ENCODE measurements at places on chromosomes 4 and X. TPM values are rescaled to one million over a fixed set of nuclear protein-coding genes. Genes with fewer than 3 reads are reported as not detected.
A peak's percentile ranks its signal among the peaks of the same experiment; 100 is the strongest.

DNA sequence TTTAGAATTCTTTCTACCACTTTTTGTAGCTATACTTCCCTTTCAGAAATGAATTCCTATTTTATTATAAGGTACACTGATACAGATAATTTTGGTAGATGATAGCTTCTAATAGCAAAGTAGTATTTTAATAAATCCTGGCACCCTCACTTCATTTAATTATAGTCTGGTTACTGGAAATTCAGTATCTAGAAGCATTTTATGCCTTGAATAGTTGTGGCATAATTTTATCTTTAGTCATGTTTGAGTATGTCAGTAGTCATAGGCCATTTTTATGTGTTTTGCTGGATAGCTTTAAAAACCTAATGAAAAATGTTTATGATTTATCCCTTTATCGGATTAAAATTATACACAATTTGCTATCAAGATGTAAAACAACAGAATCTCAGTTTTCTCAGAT is 92.3 kb downstream of the DIAPH2 start:
- H3K4me1 ChIP-seq = no peaks in the 10 kb centered on the region
- no peak for DNase-seq
- no peaks in the 10 kb centered on the region for H3K27me3 ChIP-seq
- no peaks in the 10 kb centered on the region for H3K36me3 ChIP-seq

DNA sequence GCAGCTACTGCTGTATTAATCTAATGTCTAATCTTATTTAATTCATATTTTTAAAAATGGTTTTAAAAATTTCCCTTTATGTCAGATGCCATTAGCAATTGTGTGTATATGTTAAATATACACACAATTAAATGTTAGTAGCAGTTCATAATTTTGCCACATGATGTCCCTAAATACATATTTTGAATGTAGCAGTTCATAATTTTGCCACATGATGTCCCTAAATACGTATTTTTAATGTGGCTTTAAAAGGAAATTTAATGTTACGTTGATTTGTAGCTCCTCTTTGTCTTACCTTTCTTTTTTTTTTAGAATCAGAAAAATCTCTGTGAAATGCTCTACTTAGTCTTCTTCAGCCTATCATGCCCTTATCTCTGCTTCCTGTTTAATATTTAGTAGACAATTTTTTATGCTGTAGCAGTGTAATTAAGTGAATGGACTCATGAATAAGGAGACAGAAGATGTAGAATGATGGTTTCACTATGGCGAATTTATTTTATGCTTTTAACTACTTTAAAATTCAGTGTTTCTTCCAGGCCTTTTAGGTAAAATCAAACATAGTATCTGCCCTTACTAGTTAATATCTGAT is 26.1 kb downstream of the RBM46 start:
- no peaks in the 10 kb centered on the region for H3K4me1 ChIP-seq
- no peak for DNase-seq
- no peak overlapping the region for H3K4me3 ChIP-seq
- H3K27ac ChIP-seq = no peak overlapping the region
- H3K36me3 ChIP-seq = no peaks in the 10 kb centered on the region

- peaks cover 10% of the 10 kb centered on the region for H3K4me1 ChIP-seq
- no peak overlapping the region for H3K27ac ChIP-seq
- peaks cover 8% of the 10 kb centered on the region for H3K27me3 ChIP-seq
These were observed 40.8 kb downstream of the FGFRL1 start for GRCh38 chr4:1052231-1052671.

- H3K27ac ChIP-seq = no peak overlapping the region
- no peak overlapping the region for H3K4me3 ChIP-seq
- DNase-seq = no peak
- H3K27me3 ChIP-seq = no peaks in the 10 kb centered on the region
- H3K36me3 ChIP-seq = peaks cover 20% of the 10 kb centered on the region
- peaks cover 39% of the 10 kb centered on the region for H3K4me1 ChIP-seq
These were observed 24.9 kb downstream of the CD99L2 start for GRCh38 chrX:150873616-150874015.

DNA sequence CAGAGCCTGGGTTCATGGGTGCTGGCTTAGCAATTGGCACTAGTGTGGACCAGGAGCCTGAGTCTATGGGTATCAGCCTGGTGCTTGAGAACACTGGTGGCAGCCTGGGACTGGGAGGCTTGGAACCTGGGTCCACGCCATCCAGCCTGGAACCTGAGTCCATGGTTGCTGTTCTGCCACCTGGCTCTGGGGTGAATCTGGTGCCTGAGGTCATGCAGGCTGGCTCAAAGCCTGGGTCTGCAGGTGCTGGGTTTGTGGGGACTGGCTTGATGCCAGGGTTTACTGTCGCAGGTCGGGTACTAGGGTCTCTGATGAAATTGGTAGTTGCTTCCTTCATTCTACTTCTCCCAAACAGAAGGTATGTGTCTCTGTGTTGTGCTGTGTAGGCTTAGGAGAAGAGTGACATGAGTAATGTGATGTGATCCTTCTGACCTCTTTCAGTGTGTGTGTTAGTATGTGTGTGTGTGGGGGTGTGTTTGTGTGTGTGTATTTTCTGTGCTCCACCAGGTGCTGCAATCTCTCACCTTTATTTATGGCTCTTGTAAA is 517.0 kb upstream of the EPHA5 start:
- no peak overlapping the region for H3K4me3 ChIP-seq
- H3K27me3 ChIP-seq = no peaks in the 10 kb centered on the region
- no peaks in the 10 kb centered on the region for H3K36me3 ChIP-seq
- no peaks in the 10 kb centered on the region for H3K4me1 ChIP-seq

DNA sequence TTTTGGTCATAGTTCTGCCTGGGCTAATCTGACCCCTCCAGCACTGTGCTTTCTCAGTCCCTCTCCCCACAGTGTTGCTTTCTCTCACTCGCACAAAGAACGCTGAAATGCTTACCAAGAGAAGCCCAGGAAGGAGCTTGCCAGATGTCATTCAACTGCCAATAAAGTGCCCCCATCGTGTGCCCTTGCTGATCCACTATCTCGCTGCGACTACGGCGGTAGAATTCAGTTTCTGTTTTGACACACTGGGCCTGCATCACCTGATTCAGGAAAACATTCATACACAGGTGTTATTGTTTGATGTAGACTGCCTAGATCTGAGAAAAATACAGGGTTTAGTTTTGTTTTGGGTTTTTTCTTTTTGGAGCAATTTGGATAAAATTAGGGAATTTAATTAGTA is 121.2 kb downstream of the MANBA start:
- no peaks in the 10 kb centered on the region for H3K27me3 ChIP-seq
- peak overlapping the region; percentile 33 for H3K27ac ChIP-seq
- peaks cover 11% of the 10 kb centered on the region for H3K4me1 ChIP-seq
- H3K4me3 ChIP-seq = peak overlapping the region; percentile 52
- peaks cover 18% of the 10 kb centered on the region for H3K36me3 ChIP-seq

- no peak overlapping the region for H3K27ac ChIP-seq
- H3K4me1 ChIP-seq = no peaks in the 10 kb centered on the region
- H3K27me3 ChIP-seq = no peaks in the 10 kb centered on the region
- no peak overlapping the region for H3K4me3 ChIP-seq
- H3K36me3 ChIP-seq = no peaks in the 10 kb centered on the region
These were observed 88.3 kb downstream of the AMELX start for GRCh38 chrX:11381464-11381863.

- H3K27me3 ChIP-seq = no peaks in the 10 kb centered on the region
- H3K27ac ChIP-seq = no peak overlapping the region
- H3K36me3 ChIP-seq = peaks cover 68% of the 10 kb centered on the region
- peaks cover 25% of the 10 kb centered on the region for H3K4me1 ChIP-seq
These were observed 52.8 kb downstream of the NOP14 start for GRCh38 chr4:2910409-2910808.

GRCh38 chr4:117814277-117815246 is 219.7 kb upstream of the NDST3 start:
- no peaks in the 10 kb centered on the region for H3K27me3 ChIP-seq
- H3K27ac ChIP-seq = no peak overlapping the region
- H3K36me3 ChIP-seq = no peaks in the 10 kb centered on the region
- no peak overlapping the region for H3K4me3 ChIP-seq
- peaks cover 3% of the 10 kb centered on the region for H3K4me1 ChIP-seq

- no peak overlapping the region for H3K4me3 ChIP-seq
- H3K4me1 ChIP-seq = no peaks in the 10 kb centered on the region
- no peak overlapping the region for H3K27ac ChIP-seq
- H3K27me3 ChIP-seq = no peaks in the 10 kb centered on the region
- DNase-seq = no peak
These were observed 83.4 kb downstream of the UCHL1 start for GRCh38 chr4:41339812-41340809.

GRCh38 chrX:68846536-68846935 is 17.7 kb downstream of the EFNB1 start:
- no peaks in the 10 kb centered on the region for H3K27me3 ChIP-seq
- no peaks in the 10 kb centered on the region for H3K36me3 ChIP-seq
- H3K4me1 ChIP-seq = no peaks in the 10 kb centered on the region
- no peak overlapping the region for H3K4me3 ChIP-seq
- DNase-seq = no peak
- no peak overlapping the region for H3K27ac ChIP-seq

- no peaks in the 10 kb centered on the region for H3K27me3 ChIP-seq
- no peaks in the 10 kb centered on the region for H3K4me1 ChIP-seq
- H3K27ac ChIP-seq = no peak overlapping the region
- no peak overlapping the region for H3K4me3 ChIP-seq
- H3K36me3 ChIP-seq = no peaks in the 10 kb centered on the region
- DNase-seq = no peak
These were observed 61.2 kb upstream of the TSPAN7 start for GRCh38 chrX:38500141-38500540.

- no peaks in the 10 kb centered on the region for H3K36me3 ChIP-seq
- no peak for DNase-seq
- peaks cover 6% of the 10 kb centered on the region for H3K4me1 ChIP-seq
- no peak overlapping the region for H3K27ac ChIP-seq
- no peaks in the 10 kb centered on the region for H3K27me3 ChIP-seq
These were observed 210.9 kb downstream of the RTL9 start for GRCh38 chrX:110569506-110569905.

DNA sequence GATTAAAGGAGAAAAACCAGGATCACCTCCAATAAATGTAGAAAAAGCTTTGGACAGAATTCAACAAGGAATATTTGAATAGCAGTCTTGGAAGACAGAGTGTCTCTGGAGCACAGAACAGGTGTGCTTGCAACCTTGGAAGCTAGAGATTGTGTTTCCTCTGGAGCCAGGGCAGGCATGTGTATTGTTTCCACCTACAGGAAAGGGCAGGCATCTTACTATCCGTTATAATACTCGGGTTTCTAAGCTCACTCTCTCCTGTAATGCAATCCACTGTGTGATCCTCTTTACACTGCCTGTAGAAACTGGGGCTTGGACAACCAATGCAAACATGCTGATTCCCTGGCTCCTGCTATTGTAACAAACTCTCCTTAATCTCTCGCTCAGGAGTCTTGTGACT is 14.4 kb downstream of the CCDC110 start:
- H3K36me3 ChIP-seq = no peaks in the 10 kb centered on the region
- no peak for DNase-seq
- H3K4me3 ChIP-seq = no peak overlapping the region
- no peak overlapping the region for H3K27ac ChIP-seq
- H3K4me1 ChIP-seq = no peaks in the 10 kb centered on the region

DNA sequence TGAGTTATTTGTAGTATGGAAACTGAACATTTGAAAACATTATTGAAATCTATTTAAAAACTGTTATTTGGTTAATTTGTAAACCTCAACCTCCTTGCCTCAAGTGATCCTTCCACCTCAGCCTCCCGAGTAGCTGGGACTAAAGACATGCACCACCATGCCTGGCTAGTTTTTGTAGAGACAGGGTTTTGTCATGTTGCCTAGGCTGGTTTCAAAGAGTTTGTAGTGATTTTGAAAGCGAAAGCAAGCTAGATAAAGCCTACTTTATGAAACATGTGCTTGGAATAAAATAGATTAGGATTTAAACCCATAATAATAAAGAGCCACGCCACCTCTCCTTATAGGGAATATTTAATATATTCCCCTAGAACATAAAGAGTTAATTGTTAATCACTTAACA is 23.5 kb downstream of the ARSJ start:
- H3K4me3 ChIP-seq = no peak overlapping the region
- no peak for DNase-seq
- no peaks in the 10 kb centered on the region for H3K36me3 ChIP-seq
- H3K27me3 ChIP-seq = peaks cover 7% of the 10 kb centered on the region
- H3K27ac ChIP-seq = no peak overlapping the region

DNA sequence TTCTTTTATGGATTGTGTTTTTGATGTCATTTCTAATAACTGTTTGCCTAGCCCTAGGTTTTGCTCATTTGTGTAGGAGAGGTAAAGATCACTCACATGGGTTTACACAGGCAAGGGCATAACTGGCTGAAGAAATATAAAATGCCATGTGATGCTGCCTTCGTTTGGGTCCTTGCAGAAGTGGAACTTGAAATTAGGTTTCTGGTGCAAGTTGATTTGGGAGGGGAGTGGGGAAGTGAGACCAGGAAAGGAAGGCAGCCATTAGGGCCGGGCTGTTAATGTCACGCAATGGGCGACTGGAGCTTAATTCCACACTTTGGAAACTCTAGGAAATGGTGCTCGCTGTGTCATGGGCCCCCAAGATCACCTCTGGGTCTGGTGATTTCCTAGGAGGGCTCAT is 14.5 kb downstream of the CLCN4 start:
- no peak overlapping the region for H3K27ac ChIP-seq
- H3K4me3 ChIP-seq = no peak overlapping the region
- peaks cover 22% of the 10 kb centered on the region for H3K4me1 ChIP-seq
- no peaks in the 10 kb centered on the region for H3K36me3 ChIP-seq
- peaks cover 2% of the 10 kb centered on the region for H3K27me3 ChIP-seq
- DNase-seq = no peak

DNA sequence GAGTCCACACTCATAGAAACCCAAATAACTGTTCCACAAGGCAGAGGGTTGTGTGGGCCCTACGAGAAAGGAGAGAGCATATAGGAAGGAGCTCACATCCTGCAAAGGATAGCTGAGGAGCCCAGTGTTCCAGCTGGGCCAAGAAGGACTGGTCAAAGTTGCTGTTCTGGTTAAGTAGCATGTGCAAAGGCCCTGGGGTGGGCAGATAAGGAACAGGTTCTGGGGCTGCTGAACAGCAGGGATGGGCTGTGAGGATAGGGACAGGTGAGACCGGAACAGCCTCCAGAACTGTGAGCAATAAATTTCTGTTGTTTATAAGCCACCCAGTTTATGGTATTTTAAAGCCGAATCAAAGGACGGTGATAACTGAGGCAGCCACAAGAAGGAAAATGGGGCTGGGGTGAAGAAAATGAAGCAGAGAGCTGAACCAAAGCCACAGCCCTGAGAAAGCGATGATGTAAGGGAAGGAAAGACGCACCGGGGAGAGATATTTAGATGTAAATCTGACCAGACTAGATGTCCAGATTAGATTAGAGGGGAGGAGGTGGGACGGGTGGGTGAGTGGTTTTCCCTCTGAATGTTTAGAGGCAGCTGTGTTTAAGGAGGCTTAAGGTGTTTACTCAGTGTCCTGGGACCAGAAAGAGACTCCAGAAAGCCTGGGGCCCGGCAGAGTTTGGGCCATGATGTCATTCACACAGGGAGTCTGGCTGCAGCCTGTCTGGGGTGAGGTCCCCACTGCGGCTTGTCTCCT is 180.8 kb upstream of the BCOR start:
- peaks cover 6% of the 10 kb centered on the region for H3K27me3 ChIP-seq
- H3K4me1 ChIP-seq = peaks cover 42% of the 10 kb centered on the region
- no peak overlapping the region for H3K4me3 ChIP-seq
- H3K27ac ChIP-seq = peak overlapping the region; percentile 59
- DNase-seq = peak; percentile 73
- no peaks in the 10 kb centered on the region for H3K36me3 ChIP-seq

Gene SSX1
- total RNA-seq = not detected

Gene LRCH2
- total RNA-seq = not detected

Gene NAP1L2
- 2.8 TPM for total RNA-seq
